ENCODE measurements at places on chromosomes 4 and X.

DNA sequence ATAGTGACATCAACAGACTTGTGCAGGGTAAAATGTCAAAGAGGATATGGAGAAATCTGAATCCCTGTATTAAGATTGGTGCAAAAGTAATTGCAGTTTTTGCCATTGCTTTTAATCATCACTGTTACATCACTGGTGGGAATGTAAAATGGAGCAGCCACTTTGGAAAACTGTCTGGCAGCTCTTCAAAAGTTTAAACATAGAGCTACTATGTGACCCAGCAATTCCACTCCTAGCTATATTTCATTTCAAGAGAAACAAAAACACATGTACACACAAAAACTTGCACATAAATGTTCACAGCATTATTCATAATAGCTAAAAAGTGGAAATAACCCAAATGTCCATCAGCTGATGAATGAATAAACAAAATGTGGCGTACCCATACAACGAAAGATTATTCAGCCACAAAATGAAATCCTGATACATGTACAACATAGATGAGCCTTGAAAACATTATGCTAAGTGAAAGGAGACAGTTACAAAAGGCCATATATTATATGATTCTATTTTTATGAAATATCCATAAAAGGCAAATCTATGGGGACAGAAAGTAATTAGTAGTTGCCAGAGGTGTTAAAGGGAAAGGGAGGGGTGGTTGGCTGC, 106.4 kb downstream of the AMELX start:
- DNase-seq = no peak

DNA sequence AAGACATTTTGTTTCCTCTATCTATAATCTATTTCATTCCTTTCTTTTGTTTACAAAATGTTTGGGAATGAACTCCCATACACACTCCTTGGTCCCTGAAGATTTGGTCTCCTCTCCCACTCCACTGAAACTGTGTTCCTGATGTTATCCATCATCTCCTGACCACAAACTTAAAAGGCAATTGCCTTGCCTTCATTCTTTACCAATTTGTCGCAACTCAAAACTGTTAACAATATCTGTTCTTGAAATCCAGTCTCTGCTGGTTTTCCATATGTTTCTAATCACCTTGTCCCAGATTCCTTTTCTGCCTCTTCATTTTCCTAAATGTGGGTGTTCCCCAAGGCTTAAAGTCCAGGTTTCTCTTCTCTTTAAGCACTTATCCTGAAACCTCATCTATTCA, 262.2 kb upstream of the TTC29 start:
- DNase-seq = no peak

- no peak for DNase-seq
Observed at GRCh38 chr4:8459867-8460445, 19.4 kb downstream of the TRMT44 start.

DNA sequence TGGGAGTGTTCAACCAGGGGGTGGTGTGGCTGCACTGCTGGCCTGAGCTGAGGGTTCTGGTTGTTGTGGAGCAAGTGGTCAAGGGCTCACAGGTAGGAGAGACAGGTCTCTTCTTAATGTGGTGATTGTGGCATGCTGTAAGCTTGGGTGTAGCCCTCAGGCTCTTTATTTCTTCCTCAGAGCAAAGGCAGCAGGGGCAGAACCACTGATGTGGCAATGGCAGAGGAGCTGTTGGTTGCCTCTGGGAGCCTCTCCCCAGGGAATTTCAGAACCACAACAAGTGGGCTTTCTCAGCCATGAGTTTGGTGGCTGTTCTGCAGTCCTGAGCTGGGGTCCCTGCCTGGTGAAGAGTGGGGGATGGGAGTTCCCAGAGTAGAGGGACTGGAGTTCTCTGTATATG, 1017.2 kb downstream of the SH3BGRL start:
- no peak for DNase-seq

DNA sequence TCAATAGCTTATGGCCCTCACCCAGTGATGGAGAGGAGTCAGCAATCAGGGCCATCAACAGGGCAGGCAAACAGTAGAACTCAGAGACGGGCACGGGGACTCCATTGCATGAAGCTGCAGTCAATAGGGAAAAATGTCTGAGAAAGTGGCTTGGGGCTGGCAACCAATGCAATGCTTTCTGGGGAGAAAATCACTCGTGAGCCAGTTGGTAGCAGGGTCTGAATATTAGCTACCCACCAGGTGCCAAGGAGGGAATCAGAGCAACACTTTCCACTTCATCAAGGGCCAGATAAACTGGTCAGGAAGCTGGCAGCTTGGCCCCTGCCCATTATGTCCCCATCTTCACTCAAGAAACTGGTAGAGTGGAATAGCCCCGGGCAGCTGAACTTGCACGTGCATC, 80.7 kb downstream of the STARD8 start:
- no peak for DNase-seq

All from RPMI8226 (cell line).